ENCODE measurements at places on chromosomes 1 and 21. TPM values are rescaled to one million over a fixed set of nuclear protein-coding genes. Genes with fewer than 3 reads are reported as not detected.

Gene VN1R5
- not detected for polyA plus RNA-seq

Gene REG4
- not detected for polyA plus RNA-seq

Gene CD1E
- not detected for polyA plus RNA-seq

Gene GPR25
- not detected for polyA plus RNA-seq

Gene PSMB2
- 69.0 TPM for polyA plus RNA-seq

Gene ADAMTS5
- polyA plus RNA-seq: not detected

Gene MPL
- not detected for polyA plus RNA-seq

Gene AMY2A
- not detected for polyA plus RNA-seq

Gene TNFRSF9
- 0.52 TPM for polyA plus RNA-seq

Gene RHD
- not detected for polyA plus RNA-seq

Gene ATP1A2
- polyA plus RNA-seq: not detected

Gene MTARC1
- 0.91 TPM for polyA plus RNA-seq

Gene FLG2
- polyA plus RNA-seq: not detected

Gene CCDC181
- not detected for polyA plus RNA-seq

Gene RIMKLA
- 0.15 TPM for polyA plus RNA-seq

Gene SPOCD1
- 0.33 TPM for polyA plus RNA-seq

Gene MNDA
- polyA plus RNA-seq: 6.0 TPM

Gene PLA2G2C
- not detected for polyA plus RNA-seq

Gene CSF1
- 0.23 TPM for polyA plus RNA-seq

Gene VCAM1
- not detected for polyA plus RNA-seq

Gene ETV3L
- not detected for polyA plus RNA-seq

Gene FAM89A
- 7.9 TPM for polyA plus RNA-seq

Gene SEC16B
- not detected for polyA plus RNA-seq

Gene OR2G6
- polyA plus RNA-seq: 0.80 TPM

Gene GJA9
- polyA plus RNA-seq: not detected

Gene CELA3B
- not detected for polyA plus RNA-seq

Gene FCRL4
- polyA plus RNA-seq: not detected

Gene FCAMR
- not detected for polyA plus RNA-seq

Data from naive B cell (primary cell).